BJ (cell line): ENCODE measurements at places on chromosomes 4 and X. TPM values are rescaled to one million over a fixed set of nuclear protein-coding genes. Genes with fewer than 3 reads are reported as not detected.

P2RY4 gene
- polyA plus RNA-seq, result 0.15 and 0.22 TPM in 2 replicates

DLG3 gene
- polyA plus RNA-seq, result 9.8 and 14.3 TPM in 2 replicates

AFM gene
- not detected in 2 replicates for polyA plus RNA-seq

PNMA6E gene
- polyA plus RNA-seq, result not detected in 2 replicates

SLC25A14 gene
- polyA plus RNA-seq, result 11.0 and 18.7 TPM in 2 replicates

MAGEB17 gene
- polyA plus RNA-seq, result not detected in 2 replicates

ARHGAP36 gene
- not detected in 2 replicates for polyA plus RNA-seq

GASK1B gene
- polyA plus RNA-seq, result 4.9 and 11.6 TPM in 2 replicates

GUF1 gene
- 6.5 and 13.1 TPM in 2 replicates for polyA plus RNA-seq

XKRX gene
- polyA plus RNA-seq, result 0.02 TPM in 1 of 2 replicates, not detected in the other

CCNG2 gene
- polyA plus RNA-seq, result 9.0 and 24.4 TPM in 2 replicates

GATA1 gene
- polyA plus RNA-seq, result not detected in 2 replicates

EVC2 gene
- 2.2 and 2.3 TPM in 2 replicates for polyA plus RNA-seq
